ENCODE measurements at places on chromosomes 5 and 9.

- DNase-seq: peak; percentile 35
Measured at GRCh38 chr9:14066831-14067230, 247.1 kb downstream of the NFIB start.

GRCh38 chr9:124471761-124472160 lies 21.5 kb downstream of the ADGRD2 start:
- no peak for DNase-seq

DNA sequence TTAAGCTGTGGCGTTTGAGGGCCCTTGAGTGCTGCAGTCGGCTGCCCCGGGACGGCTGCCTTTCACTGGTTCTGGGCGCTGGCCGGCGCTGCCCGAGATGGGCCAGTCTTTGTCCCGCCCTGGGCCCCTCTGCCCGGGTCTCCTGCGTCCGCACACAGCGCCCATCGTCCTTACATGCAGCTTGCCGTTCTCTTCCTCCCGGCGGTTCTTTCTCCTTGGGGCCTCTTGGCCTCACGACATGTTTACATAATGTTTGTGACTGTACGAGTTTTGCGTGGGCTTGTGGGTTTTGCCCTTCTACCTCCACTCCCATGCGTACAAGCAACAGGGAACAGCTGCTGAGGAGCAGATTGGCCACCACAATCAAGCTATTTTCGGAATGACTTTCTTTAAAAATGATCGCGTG lies 618 bp downstream of the TNPO1 start:
- DNase-seq: no peak

DNA sequence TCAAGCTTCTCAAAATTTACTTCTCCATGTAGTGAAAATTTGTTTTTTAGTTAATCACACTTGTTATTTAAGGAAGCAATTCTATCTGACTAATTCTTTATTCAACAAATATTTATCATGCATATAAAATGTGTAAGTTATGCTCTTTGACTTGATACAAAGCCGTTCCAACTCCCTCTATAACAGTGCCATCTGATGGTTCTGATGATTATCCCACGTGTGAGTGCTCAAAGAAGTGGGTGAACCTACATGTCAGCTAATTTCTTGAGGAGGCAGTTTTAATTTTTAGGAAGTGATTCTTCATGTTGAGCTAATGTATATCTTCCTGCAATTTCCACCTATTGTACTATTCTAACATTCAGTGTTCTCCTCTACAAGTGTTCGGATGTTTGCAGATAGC lies 88.8 kb upstream of the BRINP1 start:
- no peak for DNase-seq

GRCh38 chr5:135097390-135097789 lies 63.4 kb upstream of the PITX1 start:
- no peak for DNase-seq

DNA sequence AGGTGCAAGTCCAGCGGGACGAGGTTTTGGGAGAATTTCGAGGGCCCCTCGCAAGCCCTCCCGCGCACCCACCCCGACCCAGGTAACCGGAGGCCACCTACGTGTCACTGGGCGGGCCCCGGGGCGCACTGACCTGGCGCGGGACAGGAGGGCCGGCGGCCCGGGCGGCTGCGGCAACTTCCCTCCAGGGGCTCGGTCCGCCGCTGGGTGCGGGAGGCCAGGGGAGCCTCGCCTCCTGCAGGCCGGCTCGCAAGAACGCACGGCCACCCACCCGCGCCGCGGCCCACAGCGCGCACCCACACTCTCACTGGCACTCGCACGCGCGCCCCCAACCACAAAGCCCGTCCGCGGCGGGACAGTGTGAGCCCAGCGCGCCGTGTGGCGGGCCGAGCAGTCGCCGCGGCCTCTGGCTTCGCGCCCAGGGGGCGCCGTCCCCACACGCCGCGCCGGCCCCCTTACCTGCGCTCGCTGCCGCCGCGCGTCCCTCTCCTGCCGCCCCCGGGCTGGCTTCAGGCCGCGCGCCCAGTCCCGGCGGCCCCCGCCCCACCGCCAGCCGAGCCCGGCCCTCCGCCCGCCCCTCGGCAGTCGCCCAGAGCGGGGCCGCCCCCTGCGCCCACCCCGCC lies 451 bp downstream of the LPAR1 start:
- DNase-seq: no peak

DNA sequence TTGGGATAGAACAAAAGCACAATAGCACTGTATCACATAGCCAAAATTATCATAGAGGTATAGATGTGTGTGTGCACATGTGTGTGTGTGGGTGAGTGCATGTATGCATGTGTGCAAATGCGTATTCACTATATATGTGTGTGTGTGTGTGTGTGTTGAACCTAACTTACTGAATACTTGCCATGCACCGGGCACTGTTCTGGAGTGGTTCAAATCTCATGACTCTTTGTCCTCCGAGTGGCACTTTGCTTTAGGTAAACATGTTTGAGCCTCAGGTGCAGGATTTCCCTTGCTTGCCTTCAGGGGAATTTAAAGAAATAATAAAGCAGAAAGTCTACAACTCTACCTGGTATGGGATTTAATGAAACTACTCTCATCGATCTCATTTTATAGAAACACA lies 183.5 kb upstream of the GDNF start:
- DNase-seq: no peak

GRCh38 chr9:76519075-76519835 lies 60.3 kb downstream of the GCNT1 start:
- DNase-seq: no peak

GRCh38 chr9:133130685-133131244 lies 9.7 kb upstream of the RALGDS start:
- DNase-seq: no peak

DNA sequence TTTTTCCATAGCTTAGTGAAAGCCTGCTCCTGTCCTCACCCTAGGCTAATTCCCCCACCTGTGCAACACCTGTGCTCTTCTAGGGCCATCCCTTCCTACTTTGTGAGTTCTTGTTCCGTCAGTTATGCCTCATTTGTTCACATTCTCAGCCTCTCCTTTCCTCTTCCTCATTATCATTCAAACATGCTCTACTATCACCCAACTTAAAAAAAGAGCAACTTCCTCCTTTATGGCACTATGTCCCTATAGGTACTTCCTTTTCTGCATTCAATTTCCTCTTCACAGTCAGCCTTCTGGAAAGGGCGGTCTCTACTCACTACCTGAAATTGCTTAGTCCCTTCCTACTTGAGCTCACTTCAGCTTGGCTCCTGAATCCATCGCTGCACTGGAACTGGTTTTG lies 111.8 kb upstream of the LHFPL2 start:
- DNase-seq: no peak

- no peak for DNase-seq
Measured at GRCh38 chr5:113204525-113205161, 228.0 kb downstream of the DCP2 start.

- no peak for DNase-seq
Measured at GRCh38 chr9:116208417-116209232, 55.0 kb downstream of the PAPPA start.

DNA sequence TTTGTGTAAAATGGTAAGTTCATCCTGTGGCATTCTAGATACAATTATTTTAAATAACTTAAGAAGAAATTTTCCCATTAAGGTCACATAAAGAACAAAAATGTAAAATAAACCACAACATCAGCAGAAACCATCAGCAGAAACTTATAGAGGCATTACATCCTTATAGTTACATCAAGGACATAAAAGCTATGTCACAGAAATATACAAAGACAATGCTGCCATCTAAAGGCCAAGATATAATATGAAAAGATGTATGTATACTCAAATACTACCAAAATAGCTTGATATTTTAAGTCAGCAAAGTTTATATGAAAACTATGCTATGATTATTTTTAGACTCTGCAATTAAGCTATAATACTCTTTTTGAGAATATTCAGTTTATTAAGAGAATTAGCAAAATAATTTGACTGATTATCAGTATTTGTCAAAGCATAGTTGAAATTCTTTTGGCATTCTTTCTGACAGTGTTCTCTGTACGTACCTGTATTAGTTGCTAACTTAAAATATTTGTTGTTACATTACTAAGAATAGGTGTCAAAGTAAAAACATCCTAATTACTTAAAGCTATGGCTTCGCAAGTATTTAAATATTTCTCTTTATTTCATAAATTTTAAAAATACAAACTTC lies 36.2 kb downstream of the FBXL17 start:
- no peak for DNase-seq

GRCh38 chr9:134206311-134207300 lies 42.2 kb upstream of the RNU6ATAC start:
- no peak for DNase-seq

DNA sequence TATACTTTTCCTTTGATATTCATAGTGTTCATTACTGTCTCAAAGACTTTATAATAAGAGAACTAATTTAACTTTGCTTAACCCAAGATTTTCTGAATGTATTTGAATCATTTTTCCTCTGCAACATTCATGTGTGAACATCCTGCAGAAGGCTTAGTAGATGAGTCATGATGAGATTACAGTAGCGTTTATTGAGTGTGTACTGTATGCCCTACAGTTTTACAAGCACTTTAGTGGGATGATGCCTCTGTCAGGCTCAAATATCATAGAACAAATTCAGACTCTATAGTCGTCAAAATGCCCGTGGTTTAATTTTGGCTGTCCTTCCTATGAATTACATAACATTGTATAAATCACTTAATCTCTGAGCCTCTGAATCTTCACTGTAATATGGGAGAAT lies 41.2 kb downstream of the FYB1 start:
- no peak for DNase-seq

- DNase-seq: no peak
Measured at GRCh38 chr5:103393101-103393754, 134.7 kb downstream of the MACIR start.

DNA sequence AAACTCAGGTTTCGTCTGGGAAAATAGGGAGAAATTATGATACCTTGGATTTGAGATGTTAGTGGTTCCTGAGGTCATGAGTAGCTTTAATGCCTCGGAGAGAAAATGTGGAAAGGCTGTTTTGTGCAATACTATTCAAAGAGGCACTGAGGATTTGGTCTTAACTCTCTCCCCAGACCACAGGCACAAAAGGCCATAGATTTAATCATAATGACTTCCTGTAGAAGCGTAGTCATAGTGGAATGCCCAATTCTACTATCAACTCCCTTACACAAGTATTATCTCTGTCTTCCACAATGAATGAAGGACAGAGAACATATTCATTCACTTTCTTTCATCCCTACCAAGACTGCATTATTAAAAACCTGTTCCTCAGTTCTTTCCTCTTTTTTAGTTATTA lies 153.0 kb upstream of the FTMT start:
- no peak for DNase-seq

DNA sequence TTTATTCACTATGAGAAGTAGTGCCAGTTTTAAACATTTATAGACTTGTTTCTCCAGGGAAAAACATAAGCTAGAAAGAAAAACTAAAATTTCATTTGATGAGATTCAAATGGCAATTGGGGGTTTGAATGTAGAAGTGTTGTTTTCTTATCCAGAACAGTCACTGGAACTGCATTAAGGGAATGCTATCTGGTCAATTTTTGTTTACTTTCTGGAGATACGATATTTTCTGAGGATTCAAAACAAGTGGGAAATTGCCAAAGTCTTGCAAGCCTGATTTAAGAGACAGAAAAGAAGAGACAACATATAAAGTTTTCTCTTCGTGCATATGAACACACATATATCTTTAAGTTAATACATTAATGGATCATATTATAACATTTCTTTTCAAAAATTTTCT lies 118.4 kb downstream of the NXNL2 start:
- no peak for DNase-seq

DNA sequence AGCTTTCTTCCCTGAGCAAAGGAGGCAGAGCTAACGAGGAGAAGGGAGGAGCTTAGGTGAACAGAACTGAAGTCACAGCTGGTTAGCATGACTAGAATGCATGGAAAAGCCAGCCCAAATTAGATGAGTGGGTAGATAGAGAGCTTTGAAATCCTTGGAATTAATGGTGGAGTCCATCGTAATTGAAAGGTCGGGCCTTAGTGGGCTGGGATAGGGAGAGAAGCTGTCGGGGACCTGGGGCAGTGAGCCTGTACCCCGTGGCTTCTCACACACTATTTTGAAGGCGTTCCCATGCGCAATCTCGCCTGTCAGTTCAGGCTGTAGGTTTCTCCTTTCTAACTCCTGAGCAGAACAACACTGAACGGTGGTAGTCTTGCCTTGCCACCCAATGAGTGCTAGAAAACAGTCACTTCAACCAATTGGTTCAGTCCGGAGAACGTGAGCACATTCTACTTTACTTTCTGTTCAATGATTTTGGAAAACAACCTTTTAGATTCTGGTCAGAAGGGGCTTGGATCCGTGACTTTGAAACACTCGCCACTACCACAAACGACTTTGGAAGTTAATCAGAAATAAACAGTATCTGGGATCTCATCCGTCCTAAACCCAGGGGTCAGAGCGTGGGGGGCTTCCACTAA lies 655 bp upstream of the RAI14 start:
- DNase-seq: no peak

DNA sequence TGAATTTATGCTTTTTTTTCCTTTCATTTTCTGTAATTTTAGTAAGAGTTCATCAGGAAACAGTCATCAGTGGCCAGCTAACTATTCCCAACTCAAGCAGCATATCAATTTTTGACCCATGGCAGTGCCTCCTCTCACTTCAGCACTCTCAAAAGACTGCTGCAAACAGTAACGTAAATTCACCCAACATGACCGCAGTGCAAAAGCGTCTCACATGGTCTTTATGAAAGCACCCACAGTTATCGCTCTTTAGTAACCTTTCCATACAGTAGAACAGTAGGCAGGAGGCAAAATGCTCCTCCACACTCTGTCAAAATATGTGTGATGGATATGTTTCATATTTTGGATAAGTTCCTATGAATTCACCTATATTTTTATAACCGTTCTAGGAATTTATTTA lies 48.6 kb downstream of the PARP8 start:
- no peak for DNase-seq

DNA sequence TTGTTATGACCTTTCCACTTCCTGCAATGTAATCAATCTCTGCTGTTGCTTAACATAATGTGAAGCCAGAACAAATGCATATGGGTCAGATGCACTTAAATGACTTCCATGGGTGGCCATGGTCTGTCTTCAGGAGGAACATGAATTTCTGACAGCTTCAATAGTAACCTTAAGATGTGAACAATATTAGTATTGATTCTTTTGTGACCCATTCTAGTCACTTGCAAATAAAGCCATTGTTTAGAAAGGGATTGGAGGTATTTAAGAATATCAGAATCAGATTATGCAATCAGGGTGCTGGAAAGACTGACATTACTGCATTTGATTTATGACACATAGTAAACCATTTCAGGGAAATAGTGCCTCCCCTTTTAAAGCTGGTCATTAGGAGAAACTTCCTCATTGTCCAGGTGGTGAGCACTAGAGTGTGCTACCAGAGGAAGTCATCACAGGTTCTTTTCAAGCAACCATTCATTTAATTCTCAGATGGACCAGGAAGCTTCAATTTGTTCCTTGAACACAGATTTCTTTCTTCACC lies 32.1 kb downstream of the GRIN3A start:
- no peak for DNase-seq

DNA sequence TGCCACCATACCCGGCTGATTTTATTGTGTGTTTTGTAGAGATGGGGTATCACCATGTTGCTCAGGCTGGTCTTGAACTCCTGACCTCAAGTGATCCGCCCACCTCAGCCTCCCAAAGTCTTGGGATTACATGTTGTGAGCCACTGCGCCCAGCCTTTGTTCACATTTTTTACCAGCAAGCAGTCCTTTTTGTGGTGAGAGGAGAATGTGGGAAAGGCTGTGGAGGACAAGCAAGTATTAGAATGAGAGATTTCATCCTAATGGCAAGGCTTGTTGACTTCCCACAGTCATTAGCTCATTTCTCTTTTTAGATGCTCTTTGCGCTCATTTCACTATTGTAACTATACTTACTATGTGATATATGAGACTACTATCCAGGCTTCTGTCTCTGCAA lies 6.1 kb downstream of the IL31RA start:
- DNase-seq: no peak

GRCh38 chr9:37656936-37657335 lies 6.2 kb downstream of the FRMPD1 start:
- no peak for DNase-seq
